ENCODE measurements at places on chromosomes 6 and 20.

- DNase-seq: no peak
These were observed 1.6 kb downstream of the NOX3 start for GRCh38 chr6:155454008-155454407.

DNA sequence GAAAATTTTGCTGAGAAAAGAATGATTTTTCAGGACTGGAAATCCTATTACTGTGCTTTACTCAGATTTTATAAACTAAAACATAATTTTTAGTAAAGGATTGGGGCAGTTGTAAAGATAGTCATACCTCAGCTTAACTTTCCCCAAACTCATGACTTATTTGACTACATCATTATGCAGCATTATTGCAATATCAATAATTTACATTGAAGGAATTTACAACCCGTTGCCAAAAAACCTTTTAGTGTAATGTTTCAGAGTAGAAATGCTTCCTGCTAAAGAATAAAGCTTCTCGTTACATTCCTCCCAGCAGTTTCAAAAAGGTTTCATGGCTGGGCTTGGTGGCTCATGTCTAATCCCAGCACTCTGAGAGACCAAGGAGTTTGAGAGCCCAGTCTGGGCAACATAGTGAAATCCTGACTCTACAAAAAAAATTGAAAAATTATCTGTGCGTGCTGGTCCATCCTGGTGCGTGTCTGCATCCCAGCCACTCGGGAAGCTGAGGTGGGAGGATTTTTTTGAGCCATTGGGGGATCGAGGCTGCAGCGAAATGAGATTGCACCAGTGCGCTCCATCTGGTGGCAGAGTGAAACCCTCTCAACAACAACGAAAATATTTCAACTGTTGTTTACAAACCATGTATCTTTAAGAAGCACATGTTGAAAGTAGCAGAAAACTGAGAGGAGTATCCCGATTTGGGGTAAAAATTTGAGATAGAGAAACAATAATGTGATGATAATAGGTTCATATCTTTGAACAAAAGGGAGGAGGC lies 4.4 kb downstream of the AMD1 start:
- DNase-seq: no peak

DNA sequence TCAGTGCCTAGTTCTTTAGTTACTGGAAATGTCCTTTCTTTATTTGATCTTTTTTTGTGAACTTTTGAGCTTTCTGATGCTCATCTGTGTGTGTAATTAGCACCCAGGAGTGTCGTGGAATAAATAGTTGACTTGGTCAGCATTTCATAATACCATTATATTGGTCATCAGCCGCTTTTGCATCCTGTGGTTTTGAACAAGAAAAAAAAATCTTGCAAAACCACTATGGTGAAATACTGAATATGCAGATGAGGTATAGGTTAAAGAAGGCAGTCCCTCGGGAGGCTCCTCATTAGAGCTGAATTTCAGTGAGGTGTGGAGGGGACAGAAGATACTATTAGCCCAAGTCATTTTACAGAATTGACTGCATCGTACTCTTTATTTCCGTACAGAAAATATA lies 90.1 kb downstream of the FOXO3 start:
- DNase-seq: no peak

DNA sequence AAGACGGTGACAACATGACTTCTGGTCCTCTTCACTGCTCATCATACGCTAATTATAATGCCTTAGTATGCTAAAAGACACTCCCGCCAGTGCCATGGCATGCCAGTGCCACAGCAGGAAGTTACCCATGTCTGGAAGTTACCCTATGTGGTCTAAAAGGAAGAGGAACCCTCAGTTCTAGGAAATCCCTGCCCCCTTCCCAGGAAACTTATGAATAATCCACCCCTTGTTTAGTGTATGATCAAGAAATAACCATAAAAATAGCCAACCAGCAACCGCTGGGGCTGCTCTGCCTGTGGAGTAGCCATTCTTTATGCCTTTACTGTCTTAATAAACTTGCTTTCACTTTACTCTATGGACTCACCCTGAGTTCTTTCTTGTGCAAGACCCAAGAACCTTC lies 15.8 kb upstream of the SERPINB9 start:
- no peak for DNase-seq

DNA sequence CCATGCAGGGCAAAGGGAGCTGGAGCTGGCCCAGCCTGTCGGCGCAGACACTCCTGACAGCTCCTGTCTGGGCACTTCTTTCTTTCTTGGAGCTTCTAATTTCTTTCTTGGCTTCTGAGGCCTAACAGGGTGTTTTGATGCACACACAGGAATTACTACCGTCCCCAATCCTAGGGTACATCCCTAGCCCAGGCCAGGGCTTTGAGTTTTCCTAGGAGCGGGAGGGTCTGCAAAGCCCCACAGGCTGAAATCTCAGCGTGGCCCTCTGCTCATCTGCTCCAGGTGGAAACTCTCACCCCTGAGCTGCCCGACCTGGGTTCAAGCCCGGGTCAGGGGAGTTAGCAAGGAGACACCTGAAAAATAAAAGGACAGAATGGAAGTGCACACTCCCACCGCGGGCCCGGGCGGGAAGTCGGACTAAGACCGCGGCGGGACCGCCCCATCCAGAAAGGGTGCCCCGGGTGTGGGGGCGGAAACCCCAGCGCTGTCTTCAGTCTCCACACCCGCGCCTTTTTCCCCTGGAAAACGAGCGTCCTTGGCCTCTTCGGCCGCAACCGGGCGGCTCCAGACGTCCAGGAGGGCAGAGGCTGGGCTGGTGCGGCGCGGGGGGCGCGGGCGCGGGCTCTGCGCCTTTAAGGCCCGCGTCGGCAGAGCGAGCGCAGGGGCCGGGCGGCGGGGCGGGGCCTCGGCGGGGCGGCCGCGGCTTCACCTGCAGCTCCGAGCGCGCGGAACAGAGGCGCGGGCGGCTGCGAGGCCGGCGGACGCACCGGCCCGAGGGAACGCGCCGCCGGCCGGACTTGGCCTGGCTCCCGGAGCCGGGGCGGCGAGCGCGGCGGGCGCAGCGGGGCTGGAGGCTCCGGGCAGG lies at the start of gene CDH4:
TSS of gene CDH4 (plus strand) at position 733 of the 865 bp plus-strand sequence.
- no peak for DNase-seq

- DNase-seq: no peak
These were observed 3.0 kb downstream of the CASS4 start for GRCh38 chr20:56414842-56415765.

DNA sequence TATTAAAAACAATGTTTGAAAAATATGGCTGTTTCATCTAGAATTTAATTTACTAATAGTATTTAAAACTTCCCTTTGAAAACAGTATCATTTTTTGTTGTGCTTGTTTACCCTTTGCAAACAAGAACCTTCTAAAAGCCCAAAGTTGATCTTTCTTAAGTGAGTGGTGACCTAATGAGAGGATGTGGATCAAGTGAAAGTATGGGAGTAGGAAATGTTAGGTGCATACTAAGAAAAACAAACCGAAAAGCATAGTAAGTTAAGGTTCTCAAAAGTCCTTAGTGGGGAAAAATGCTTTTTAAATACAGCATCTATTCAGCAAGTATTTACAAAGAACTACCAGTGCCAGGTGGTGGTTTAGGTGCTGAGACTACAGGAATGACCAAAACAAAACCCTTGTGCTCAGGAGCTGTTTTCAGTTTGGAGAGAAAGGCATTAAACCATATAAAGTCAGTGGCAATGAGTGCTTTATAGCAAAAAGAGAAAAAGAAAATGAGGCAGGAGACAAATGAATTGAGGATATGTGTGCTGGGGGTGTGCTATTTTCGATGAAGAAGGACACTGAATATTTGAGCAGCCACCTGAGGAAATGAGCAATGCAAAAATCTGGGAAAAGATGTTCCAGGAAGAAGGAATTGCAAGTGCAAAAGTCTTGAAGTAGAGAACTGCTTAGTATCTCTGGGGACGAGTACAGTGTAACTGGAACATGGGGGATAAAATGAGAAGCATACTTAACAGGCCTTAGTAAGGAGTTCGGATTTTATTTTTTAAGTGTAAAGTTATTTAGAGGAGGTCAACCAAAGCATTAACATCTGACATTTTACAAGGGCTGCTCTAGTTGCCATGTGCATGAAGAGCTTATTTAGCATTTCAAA lies 24.0 kb downstream of the RNF146 start:
- no peak for DNase-seq

GRCh38 chr20:38805958-38806854 lies 709 bp downstream of the PPP1R16B start:
- DNase-seq: peak; percentile 68

GRCh38 chr6:116390581-116390980 lies 19.8 kb downstream of the DSE start:
- DNase-seq: peak; percentile 20

GRCh38 chr20:37598575-37599342 lies 71.1 kb upstream of the BLCAP start:
- no peak for DNase-seq

DNA sequence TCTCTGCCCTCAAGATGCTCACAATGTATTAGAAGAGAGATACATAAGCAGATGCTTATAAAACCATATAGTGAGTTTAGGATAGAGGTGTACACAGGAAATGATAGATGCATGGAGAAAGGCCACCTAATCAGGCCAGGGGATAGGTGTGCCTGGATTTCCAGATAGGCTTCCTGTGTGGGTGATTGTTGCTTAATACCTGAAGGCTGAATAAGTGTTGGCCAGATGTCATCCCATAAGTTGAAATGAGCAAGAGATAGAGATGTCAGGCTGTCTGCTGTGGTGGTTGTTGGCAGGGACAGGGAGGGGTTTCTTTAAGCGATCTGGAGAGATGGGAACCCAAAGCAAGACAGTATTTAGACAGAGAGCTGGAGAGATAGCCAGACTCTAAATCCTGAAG lies 109.8 kb upstream of the SGK1 start:
- DNase-seq: no peak

- DNase-seq: no peak
These were observed 4.5 kb upstream of the SERINC1 start for GRCh38 chr6:122476131-122476530.

GRCh38 chr20:50720026-50720425 lies 11.4 kb upstream of the PARD6B start:
- DNase-seq: no peak

- no peak for DNase-seq
These were observed 33.3 kb downstream of the BEND3 start for GRCh38 chr6:107082045-107082444.

DNA sequence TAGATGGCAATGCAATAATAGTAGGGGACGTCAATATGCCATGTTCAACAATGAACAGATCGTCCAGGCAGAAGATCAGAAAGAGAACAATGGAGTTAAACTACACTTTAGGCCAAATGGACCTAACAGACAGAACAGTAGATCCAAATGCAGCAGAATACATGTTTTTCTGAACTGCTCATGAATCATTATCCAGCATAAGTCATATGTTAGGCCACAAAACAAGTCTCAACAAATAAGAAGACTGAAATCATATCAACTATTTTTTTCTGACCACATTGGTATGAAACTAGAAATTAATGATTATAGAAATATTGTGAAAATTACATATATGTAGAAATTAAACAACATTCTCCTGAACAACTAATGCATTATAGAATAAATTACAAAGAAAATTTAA lies 10.2 kb upstream of the DEFB125 start:
- no peak for DNase-seq

- DNase-seq: no peak
These were observed 21.2 kb upstream of the SNRPB2 start for GRCh38 chr20:16708602-16709001.
